ENCODE measurements at places on chromosomes 1 and 21. TPM values are rescaled to one million over a fixed set of nuclear protein-coding genes. Genes with fewer than 3 reads are reported as not detected.

The ZSWIM5 gene
- 1.6 TPM for total RNA-seq

The PTGS2 gene
- total RNA-seq: 7.9 TPM

DNA sequence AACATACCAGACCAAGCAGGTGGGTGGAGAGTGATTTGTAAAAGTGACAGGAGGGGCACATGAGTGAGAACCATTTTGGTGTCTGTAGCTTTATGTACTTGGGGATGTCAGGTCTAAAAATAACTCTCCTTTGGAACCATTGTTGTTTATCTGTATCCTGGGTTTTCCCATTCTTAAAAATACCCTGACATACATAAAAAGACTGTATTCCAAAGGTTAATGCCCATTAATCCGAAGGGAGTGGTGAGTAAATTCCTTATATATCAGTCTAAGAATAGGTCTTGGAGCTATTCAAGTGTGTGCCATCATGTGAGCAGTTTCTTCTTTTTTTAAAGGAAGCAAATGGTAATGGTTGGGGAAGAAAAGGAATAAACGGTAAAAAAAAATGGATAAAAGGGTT, 117.5 kb downstream of the TGFB2 start:
- H3K36me3 ChIP-seq: no peaks in the 10 kb centered on the region
- H3K4me1 ChIP-seq: peaks cover 37% of the 10 kb centered on the region
- no peak overlapping the region for H3K4me3 ChIP-seq
- no peak overlapping the region for H3K27ac ChIP-seq
- H3K27me3 ChIP-seq: no peaks in the 10 kb centered on the region
- DNase-seq: no peak

- peaks cover 27% of the 10 kb centered on the region for H3K4me1 ChIP-seq
- H3K27ac ChIP-seq: no peak overlapping the region
Measured at GRCh38 chr1:86757272-86757984, 53.1 kb downstream of the SH3GLB1 start.

GRCh38 chr1:101820071-101820470, 176.7 kb downstream of the OLFM3 start:
- peak; percentile 57 for DNase-seq
- no peak overlapping the region for H3K4me3 ChIP-seq
- H3K27ac ChIP-seq: no peak overlapping the region
- H3K36me3 ChIP-seq: no peaks in the 10 kb centered on the region

GRCh38 chr1:116708255-116708900, 40.8 kb upstream of the IGSF3 start:
- H3K36me3 ChIP-seq: no peaks in the 10 kb centered on the region
- no peaks in the 10 kb centered on the region for H3K4me1 ChIP-seq
- no peaks in the 10 kb centered on the region for H3K27me3 ChIP-seq
- H3K4me3 ChIP-seq: no peak overlapping the region
- DNase-seq: peak; percentile 44
- H3K27ac ChIP-seq: no peak overlapping the region

DNA sequence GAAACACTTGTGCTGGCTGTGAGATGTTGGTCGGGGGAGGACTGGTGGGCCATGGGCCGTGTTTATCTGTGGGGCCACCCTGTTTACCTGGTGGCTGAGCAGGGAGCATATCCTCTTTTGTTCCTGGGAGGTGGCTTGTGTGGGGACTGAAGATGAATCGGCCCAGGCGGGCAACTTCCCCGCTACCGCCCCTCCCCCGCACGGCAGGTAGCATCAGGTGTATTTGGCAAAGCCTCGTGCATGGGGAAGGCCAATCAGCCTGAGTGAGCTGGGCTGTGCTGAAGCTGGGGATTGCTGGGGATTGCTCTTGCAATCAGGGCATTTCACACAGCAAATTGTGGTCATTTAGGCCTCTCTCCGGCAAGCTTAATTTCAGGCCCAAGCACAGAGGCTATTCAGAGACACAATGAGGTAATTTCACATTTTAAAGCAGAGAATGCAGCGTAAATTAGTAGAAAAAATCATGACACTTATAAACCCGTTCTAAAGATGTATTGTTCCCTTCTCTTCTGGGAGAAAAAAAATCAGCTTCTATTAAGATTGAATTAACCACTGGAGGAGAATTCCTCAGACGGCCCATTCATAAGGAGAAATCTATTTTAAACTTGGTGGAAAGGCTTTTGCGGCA, 197.7 kb upstream of the POU3F1 start:
- H3K4me1 ChIP-seq: peaks cover 9% of the 10 kb centered on the region
- H3K27ac ChIP-seq: no peak overlapping the region
- no peak for DNase-seq
- peaks cover 17% of the 10 kb centered on the region for H3K27me3 ChIP-seq
- no peak overlapping the region for H3K4me3 ChIP-seq

The FCER1A gene
- not detected for total RNA-seq

The PBXIP1 gene
- 43.1 TPM for total RNA-seq

DNA sequence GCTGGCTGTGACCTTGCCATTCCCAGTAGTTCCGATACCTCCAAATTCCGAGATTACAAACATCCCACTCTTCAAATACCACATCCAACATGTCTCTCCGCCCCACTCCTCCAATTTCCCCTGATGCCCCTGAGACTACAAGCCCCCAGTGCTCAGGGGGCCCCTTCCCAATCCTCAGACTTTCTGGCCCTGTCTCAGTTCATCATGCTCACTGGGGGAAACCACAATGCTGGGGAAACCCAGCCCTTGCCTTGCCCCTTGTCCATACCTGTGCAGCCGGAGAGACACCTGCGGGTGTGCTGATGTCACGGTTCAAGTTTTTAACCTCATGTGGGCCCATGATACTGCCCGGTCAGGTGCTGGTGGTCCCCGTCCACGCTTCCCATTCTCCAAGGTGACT, 226.6 kb downstream of the CAMTA1 start:
- H3K27me3 ChIP-seq: peaks cover 60% of the 10 kb centered on the region
- no peaks in the 10 kb centered on the region for H3K4me1 ChIP-seq
- no peak overlapping the region for H3K27ac ChIP-seq

- no peaks in the 10 kb centered on the region for H3K36me3 ChIP-seq
- no peaks in the 10 kb centered on the region for H3K4me1 ChIP-seq
- H3K4me3 ChIP-seq: no peak overlapping the region
Measured at GRCh38 chr1:55935236-55935635, 644.1 kb downstream of the PLPP3 start.

GRCh38 chr1:110053552-110054428, 16.7 kb downstream of the ALX3 start:
- H3K27ac ChIP-seq: no peak overlapping the region
- H3K27me3 ChIP-seq: no peaks in the 10 kb centered on the region
- no peaks in the 10 kb centered on the region for H3K4me1 ChIP-seq

DNA sequence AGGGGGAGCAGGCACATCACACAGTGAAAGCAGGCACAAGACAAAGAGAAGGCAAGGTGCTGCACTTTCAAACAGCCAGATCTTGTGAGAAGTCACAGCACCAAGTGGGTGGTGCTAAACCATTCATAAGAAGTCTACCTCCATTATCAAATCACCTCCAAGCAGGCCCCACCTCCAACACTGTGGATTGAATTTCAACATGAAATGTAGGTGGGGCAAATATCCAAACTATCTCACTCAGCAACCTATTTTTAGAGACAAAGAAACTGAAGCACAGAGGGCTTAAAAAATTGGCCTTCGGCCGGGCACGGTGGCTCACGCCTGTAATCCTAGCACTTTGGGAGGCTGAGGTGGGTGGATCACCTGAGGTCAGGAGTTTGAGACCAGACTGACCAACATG, 90.4 kb downstream of the UBE2U start:
- no peaks in the 10 kb centered on the region for H3K27me3 ChIP-seq
- H3K27ac ChIP-seq: no peak overlapping the region
- H3K4me1 ChIP-seq: peaks cover 32% of the 10 kb centered on the region
- DNase-seq: no peak
- H3K36me3 ChIP-seq: no peaks in the 10 kb centered on the region
- H3K4me3 ChIP-seq: no peak overlapping the region

DNA sequence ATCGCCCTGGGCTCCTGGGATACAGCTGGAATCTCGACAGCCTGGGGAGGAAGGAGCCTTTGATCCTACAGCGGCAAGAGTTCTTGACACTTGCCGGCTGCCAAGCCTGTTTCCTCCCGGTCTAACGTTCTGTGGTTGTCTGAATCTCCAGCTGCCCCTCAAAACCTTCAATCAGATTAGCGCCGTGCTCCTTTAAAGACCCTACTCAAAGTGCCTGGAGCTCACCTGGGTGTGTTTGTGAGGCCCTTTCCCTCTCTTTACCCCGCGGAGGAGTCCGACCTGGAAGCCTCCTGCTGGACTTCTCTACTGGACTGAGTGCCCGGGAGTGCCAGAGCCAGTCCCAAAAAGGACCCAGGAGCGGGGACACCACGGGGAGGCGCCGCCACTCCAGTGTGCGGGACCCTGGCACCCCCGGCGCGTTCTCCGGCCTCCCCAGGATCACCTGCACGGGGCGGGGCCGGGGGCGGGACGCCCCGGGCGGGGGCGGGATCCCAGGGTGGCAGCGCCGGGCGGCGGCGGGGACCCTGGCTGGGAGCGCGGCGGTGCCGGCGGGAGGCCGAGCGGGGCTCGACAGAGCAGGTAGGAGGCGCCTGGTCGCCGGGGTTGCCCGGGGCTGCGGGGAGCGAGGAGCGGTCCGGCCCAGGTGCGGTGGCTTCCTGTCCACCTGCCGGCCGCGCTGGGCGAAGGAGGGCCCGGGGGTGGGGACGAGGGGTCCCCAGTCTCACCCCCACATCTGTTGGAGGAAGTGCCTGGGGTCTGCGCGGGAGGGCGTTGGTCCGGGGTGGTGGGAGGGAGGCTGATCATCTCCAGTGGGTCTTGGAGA, at the start of gene NCMAP:
TSS of gene NCMAP (plus strand) at position 497 of the 823 bp plus-strand sequence. CDS start 39,344 bp downstream, outside the sequence.
- H3K27me3 ChIP-seq: no peaks in the 10 kb centered on the region
- peak within 1 kb of the TSS; percentile 63 for H3K4me3 ChIP-seq
- no peak within 1 kb of the TSS for H3K27ac ChIP-seq
- H3K36me3 ChIP-seq: no peaks in the 10 kb centered on the region

The CD1B gene
- total RNA-seq: not detected

The WNT3A gene
- 1.5 TPM for total RNA-seq

The GBP7 gene
- total RNA-seq: 0.07 TPM

- peak; percentile 61 for DNase-seq
- no peak overlapping the region for H3K4me3 ChIP-seq
- H3K27ac ChIP-seq: peak overlapping the region; percentile 81
Measured at GRCh38 chr1:42167611-42168390, 3.3 kb upstream of the GUCA2A start.

The TCHHL1 gene
- not detected for total RNA-seq

DNA sequence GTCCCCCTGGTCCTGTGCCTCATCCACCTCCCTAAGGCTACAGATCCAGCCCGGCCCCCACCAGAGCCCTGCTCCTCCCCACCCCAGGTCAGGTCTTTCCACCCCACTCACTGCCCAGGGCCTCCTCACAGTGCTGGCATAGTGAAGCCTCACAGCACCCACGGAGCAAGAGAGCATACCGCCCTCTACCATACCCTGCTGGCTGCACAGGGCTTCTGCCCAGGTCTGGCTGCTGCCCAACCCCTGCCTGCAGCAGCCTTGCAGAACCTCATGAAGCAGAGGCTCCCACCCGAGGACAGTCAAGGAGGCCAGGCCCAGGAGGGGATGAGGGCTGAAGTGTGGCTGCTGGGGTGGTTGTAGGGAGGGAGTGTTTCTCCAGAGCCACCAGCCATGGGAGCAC, 19.7 kb upstream of the ARF1 start:
- H3K4me3 ChIP-seq: no peak overlapping the region
- DNase-seq: peak; percentile 49
- H3K27me3 ChIP-seq: peaks cover 9% of the 10 kb centered on the region
- no peaks in the 10 kb centered on the region for H3K36me3 ChIP-seq
- H3K27ac ChIP-seq: no peak overlapping the region
- H3K4me1 ChIP-seq: 0 out of 2 replicates have a peak, but pooled peaks cover 4% of the 10 kb centered on the region

DNA sequence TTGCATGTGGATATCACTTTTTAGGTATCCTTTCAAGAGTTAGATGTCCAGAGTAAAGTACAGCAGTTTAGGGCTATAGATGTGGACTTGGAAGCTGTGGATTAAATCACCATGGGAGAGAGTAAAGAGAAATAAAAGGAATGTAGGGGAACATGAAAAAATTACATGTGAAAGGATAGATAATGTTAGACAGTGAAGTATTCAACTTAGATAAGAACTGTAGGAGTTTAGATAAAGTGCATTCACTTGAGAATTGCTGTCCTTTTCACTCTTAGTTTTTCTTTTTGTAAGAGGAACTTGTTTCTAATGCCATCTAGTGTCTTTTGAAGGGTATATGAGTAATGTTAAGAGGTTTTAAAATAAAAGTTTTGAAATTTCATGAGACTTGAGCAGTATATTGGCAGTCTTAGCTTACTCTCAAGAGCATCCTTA, 40.1 kb downstream of the MAST2 start:
- no peaks in the 10 kb centered on the region for H3K36me3 ChIP-seq
- H3K4me3 ChIP-seq: no peak overlapping the region
- no peak overlapping the region for H3K27ac ChIP-seq
- H3K4me1 ChIP-seq: no peaks in the 10 kb centered on the region

The KRTAP19-3 gene
- not detected for total RNA-seq

DNA sequence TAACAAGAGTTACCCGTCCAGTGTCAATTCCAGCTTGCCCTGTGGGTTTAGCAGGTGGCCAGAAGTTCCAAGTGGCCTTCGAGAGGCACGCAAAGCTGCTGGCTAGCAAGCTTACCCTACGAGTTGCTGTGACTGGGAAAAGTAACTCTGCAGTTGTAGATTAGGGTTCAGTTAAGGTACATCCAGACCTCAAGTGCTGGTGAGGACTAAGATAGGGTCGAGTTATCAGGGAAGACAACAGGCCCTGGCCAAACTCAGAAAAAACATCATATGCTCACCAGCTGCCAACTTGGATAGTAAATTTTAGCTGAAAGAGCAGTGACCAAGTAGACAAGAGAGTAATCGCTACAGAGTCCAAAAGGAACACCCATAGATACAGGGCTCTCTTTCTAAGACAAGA, 27.7 kb upstream of the LRRC7 start:
- no peaks in the 10 kb centered on the region for H3K36me3 ChIP-seq
- H3K27ac ChIP-seq: no peak overlapping the region
- H3K4me1 ChIP-seq: no peaks in the 10 kb centered on the region

The NBPF20 gene
- 5.2 TPM for total RNA-seq

GRCh38 chr1:147171399-147172167, 687 bp downstream of the PRKAB2 start:
- DNase-seq: peak; percentile 29
- no peaks in the 10 kb centered on the region for H3K27me3 ChIP-seq
- H3K4me3 ChIP-seq: peak overlapping the region; percentile 86
- peaks cover 56% of the 10 kb centered on the region for H3K4me1 ChIP-seq

The DMRTA2 gene
- not detected for total RNA-seq

The LINGO4 gene
- total RNA-seq: not detected

The RNF115 gene
- total RNA-seq: 15.2 TPM

GRCh38 chr1:194710671-194711070, 1524.3 kb upstream of the B3GALT2 start:
- H3K4me1 ChIP-seq: no peaks in the 10 kb centered on the region
- H3K4me3 ChIP-seq: no peak overlapping the region
- H3K27me3 ChIP-seq: no peaks in the 10 kb centered on the region
- DNase-seq: no peak

GRCh38 chr21:26164311-26164710, 6.3 kb downstream of the APP start:
- no peak overlapping the region for H3K4me3 ChIP-seq
- 0 out of 2 replicates have a peak, but pooled peaks cover 2% of the 10 kb centered on the region for H3K36me3 ChIP-seq
- no peak overlapping the region for H3K27ac ChIP-seq
- peaks cover 51% of the 10 kb centered on the region for H3K4me1 ChIP-seq

The PDE9A gene
- 0.33 TPM for total RNA-seq

The MPZ gene
- 0.18 TPM for total RNA-seq

- 0 out of 2 replicates have a peak, but pooled peaks cover 3% of the 10 kb centered on the region for H3K4me1 ChIP-seq
- no peak overlapping the region for H3K27ac ChIP-seq
- H3K36me3 ChIP-seq: no peaks in the 10 kb centered on the region
- no peak overlapping the region for H3K4me3 ChIP-seq
Measured at GRCh38 chr1:10338047-10338446, 60.8 kb upstream of the PGD start.

GRCh38 chr1:219476116-219476515, 136.8 kb downstream of the ZC3H11B start:
- H3K36me3 ChIP-seq: no peaks in the 10 kb centered on the region
- no peak for DNase-seq
- peaks cover 5% of the 10 kb centered on the region for H3K4me1 ChIP-seq
- H3K4me3 ChIP-seq: no peak overlapping the region
- H3K27me3 ChIP-seq: no peaks in the 10 kb centered on the region
